ENCODE measurements at places on chromosomes 7 and 10.

GRCh38 chr10:2251631-2252030, 514.3 kb upstream of the ADARB2 start:
- DNase-seq, result no peak

DNA sequence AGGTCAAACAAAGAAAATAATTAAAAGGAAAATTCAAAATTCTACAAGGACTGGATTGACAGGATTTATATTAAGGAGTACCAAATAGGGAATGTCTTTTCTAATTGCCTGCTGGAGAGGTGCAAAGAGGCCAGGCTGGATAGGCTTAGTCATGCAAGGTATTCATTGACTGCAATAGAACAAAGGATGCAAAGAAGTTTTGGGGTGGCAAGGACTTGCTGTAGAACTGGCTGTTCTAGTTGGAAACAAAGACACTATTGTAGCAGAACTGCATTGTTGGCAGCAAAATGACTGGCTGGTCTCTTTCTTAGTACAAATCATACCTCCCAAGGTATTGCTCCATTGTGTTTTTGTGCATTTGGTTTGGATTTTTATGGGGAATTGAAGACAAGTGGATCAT, 10.1 kb downstream of the ITGB8 start:
- peak; percentile 3 for DNase-seq

DNA sequence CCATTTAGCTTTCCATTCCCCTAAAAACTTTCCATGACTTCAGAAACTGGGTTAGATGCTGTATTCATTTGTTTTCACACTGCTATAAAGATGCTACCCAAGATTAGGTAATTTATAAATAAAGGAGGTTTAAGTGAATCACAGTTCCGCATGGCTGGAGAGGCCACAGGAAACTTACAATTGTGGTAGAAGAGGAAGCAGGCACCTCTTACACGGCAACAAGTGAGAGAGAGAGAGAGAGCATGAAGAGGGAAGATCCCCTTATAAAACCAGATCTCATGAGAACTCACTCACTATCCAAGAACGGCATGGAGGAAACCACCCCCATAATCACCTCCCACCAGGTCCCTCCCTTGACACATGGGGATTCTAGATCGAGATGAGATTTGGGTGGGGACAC, 336.8 kb downstream of the TFEC start:
- no peak for DNase-seq

- no peak for DNase-seq
Observed at GRCh38 chr10:1629326-1630198, 107.8 kb downstream of the ADARB2 start.

DNA sequence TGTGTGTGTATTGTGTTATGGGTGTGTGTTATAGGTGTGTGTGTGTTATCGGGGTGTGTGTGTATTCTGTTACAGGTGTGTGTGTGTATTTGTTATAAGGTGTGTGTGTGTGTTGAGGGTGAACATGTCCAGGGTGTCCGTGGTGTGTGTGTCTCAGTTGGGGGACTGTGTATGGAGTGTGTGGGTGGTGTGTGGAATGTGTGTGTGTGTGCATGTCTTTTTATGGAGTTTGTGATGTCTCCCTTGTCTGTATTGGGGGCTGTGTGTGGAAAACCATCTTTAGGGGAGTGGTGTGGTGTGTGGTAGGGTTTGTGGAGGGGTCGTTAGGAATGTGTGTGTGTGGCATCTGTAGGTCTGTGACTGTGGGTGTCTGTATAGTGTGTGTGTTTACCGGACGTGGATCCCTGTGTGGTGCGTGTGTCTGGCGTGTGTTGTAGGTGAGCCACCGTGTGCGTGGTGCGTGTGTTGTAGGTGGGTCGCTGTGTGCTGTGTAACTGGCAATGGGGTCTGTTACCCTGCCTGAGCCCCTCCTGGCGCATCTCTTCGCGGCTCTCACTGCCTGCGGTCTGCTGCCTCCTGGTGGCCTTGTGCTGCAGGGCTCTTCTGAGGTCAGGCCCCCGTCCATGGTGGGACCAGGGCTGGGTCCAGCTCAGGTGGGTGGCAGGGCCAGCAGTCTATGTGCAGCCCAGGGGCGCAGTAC, 61.7 kb downstream of the PALD1 start:
- no peak for DNase-seq

DNA sequence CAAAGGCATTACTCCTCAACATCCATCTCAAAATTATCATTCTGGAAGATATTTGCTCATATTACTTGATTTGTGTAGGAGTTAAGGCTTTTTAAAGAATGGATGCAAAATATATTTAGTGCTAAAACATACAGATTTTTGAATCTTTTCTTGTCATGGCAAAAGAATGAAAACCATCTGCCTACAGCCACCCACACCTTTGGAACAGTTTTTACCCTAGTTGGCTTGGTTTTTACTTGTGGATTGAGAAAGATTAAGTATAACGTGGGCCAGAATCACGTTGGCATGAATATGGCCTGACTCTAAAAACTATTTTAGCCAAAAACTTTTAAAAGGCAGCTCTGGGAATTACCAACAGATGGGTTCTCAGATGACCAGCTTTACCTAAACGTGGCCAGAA, 128.2 kb downstream of the SPAG6 start:
- no peak for DNase-seq

DNA sequence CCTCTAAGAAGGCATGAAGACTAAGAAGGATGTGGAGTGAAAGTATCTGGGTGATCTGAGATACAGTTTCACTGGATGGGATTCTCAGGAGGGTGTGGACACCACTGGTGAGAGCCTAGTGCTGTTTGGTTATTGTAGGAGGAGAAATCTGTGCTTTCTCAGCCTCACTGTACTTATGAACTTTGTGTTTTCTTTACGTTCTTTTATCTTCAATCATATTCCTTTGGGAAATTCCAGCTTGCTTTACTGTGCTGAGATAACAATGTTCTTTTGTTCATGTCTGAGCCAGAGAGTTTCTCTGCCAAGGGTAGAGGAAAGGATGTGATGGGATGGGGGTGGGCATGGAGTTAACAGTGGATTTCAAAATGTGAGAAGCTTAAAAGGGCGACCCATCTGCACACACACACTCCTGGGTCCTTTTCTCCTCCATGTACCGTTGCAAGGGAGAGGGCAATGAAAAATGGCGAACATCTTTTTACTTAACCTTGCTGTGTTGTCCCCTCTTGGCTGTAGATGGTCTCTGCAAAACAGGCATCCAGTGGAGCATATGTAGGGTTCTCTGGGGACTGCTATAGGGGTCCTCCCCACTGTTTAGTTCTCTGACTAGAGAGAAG, 25.0 kb upstream of the TAX1BP1 start:
- DNase-seq, result no peak

DNA sequence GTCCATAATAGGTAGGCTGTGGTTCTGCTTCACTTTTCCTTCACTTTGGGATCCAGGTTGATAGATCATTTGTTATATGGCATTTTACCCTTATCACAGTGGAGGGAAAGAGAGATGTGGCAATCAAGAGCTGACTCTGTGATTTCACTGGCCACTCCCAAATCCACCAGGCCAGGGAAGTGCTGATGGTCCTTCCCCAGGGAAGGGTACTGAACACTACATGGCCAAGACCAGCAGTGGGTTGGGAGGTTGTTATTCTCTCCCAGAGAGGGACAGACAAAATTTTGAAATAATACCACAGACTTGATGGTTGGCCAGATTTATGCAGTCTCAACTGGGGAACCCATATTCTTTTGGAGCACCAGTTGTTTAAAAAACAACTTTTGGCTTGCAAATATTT, 102.5 kb downstream of the SND1 start:
- no peak for DNase-seq

- no peak for DNase-seq
Observed at GRCh38 chr10:2837674-2838073, 229.7 kb upstream of the PFKP start.

GRCh38 chr7:114569220-114569619, 154.6 kb downstream of the FOXP2 start:
- DNase-seq, result no peak

DNA sequence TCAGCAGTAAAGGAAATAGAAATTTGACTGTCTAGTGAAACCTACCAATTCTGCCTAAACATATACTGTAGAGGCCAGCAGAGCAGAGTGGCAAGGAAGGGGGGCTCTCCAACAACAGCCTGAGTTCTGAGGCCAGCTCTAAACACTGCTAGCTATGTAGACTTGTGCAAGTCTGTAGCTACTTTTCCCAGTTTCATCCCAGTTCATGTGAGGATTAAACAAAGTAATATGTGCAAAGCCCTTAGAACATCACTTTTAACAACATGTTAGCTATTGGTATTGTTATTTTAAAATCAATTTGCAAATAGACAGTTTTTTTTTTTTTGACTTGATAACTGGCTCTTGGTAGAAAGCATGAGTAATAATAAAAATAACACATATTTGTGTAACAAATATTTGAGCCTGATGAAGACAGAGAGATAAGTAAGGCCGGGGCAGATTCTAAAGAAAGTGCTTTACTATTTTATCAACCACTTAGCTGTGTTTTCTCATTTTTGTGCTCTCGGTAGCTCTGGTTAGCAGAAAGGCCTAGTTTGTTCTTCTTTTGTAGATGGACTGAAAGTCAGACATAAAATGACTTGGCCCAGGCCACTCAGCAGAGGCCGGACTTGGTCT, 9.3 kb downstream of the CHST12 start:
- DNase-seq, result no peak

DNA sequence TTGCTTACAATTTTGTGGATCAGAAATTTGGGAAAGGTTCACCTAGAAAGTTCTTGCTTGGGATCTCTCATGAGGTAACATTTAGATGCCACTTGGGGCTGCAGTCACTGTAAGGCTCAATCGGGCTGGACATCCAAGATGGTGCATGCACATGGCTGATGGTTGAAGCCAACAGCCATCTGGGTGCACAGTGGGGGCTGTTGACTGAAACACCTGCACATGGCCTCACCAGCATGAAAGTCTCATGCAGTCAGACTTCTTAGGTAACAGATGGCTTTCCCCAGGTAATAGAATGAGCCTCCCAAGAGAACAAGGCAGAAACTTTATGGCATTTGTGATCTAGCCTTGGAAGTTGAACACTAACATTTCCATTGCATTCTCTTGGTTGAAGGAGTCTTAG, 740.7 kb upstream of the AUTS2 start:
- peak; percentile 78 for DNase-seq

GRCh38 chr10:71347587-71348395, 28.7 kb downstream of the SLC29A3 start:
- DNase-seq, result no peak

DNA sequence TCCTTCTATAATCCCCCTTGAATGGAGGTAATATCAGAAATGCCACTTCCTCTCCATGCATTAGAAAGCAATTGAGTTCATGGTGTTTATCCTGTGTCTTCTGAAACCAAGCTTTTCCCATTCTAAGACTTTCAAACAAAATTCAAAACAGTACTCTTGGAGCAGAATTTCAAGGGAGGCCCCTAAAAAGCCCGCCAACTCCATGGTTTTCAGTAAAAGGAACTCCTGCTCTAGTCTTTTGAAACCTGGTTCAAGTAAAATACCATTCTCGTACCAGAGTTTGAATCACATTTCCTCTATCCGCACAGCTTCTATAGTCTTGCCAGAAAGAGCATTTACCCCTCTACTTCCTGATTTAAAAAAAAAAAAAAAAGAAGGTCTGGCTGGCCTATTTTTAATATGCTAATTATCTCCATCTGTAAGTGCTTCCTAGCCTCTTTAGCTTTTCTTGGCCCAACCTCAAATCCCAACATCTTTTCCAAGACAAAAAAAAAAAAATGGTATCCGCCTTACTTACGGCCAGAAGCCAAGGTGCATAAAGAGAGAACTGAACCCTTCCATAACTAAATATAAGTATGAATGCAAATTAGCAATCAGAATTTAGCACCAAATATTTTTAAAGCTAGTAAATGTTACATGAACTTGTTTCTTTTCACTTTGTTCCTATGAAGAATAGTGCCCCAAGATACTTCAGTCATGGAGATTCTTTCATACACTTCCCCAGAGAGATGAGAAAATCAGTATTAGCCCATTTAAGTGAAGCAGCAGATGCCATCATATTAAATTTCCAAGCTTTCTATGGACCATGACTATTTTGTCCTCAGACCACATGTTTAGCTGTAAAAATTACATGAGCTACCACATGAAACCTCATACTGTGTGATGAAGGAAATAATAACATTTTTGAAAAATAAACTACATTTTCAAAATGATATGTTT, 199.9 kb upstream of the FAM3C start:
- no peak for DNase-seq

DNA sequence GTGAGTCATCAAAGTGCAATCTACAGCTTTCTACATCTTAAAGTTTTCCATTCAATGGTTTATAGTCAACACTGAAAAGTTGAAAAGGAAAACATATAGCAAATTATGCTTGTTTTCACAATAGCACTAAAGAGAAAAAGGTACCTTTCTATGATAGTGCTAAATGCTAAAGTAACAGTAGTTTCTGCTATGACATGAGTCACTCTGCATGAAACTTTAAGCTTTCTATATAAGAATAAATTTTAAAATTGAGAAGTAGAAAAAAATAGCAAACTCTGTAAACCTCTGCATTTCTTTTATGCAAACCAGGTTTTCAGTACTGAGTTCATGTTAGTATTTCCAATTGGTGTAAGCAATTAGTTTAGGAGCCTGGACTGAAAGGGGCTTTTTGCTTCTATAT, 31.2 kb upstream of the TMEM168 start:
- DNase-seq, result no peak

- no peak for DNase-seq
Observed at GRCh38 chr7:13169356-13169755, 481.9 kb downstream of the ARL4A start.

DNA sequence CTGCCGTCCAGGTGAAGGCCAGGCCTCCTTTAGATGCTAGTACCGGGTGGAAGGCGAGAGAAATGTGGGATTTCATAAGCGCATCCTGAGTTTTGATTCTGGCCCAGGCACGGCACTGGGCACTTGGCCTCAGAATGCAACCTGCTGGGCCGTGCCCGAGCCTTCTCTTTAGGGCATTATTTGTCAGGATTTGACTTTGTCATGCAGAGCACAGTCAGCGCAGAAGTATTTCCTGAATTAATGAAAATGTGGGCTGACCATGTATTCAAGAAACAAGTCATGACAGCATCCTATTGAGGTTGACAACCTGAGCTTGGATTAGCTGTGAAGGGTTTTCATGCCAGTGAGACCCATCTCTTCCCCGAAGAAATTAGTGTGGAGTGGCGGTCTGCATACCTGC, 34.4 kb downstream of the RCC1L start:
- DNase-seq, result peak; percentile 70

DNA sequence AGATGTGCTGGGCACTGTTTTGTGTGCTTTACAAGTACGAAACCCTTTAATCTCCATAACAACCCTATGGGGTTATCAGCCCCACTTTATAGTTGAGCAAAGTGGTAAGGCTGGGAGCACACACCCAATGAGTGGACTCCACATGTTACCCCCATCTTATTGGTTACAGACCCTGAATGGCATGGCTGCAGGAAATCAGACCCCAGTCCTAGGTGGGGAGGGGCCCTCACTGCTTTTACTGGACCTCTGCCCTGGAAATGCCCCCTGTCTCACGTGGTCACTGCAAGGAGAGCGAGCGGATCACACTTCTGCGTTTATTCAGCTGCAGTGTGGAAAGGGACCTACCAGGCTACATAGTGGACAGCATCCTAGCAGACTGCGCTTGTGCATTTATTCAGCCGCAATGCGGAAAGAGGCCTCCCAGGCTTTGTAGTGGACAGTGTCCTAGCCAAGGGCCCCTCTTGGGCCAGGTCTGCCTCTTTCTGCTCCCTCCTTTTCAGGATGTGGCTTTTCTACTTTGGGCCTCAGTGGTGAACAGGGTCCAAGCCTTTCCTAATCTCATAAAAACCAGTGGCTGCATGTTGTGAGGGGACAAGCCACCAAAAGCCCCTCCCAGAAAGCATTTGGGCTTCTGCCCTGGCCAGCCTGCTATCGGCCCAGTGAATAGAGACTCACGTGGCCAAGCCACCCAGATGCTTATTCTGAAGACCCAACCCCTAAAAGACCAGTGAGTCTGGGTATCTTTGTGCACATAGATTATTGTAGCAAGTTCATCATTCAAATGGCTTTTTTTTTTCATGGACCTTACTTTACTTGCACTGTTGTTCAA, 405.7 kb upstream of the RNF32 start:
- no peak for DNase-seq

All from G401 (cell line).